Cardiac septum (tissue), 1 donor: ENCODE measurements at places on chromosomes 5 and 9.

DNA sequence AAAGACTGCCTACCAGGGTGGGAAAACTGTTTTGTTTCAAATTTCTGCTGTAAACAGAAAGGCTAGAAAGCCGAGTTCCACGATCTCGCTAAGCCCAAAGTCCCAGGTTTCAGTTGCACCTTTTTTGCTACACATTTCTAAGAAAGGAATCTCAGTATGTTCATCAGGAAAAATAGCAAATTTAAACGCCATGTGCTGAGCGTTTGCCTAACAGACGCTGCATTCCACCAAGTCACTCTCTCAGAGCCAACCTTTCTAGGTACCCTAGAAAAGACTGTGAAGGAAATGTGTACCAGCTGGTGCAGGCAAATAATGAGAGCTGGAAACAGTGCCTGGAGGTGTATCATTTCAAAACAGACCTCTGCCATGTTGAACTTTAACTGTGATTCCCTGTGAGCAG lies 71.8 kb downstream of the FRMD3 start:
- DNase-seq: no peak

- no peak for DNase-seq
Observed at GRCh38 chr9:20333991-20334390, 288.3 kb downstream of the MLLT3 start.

GRCh38 chr9:135662758-135663450 lies at the start of gene LCN9:
TSS of gene LCN9 (plus strand) at chr9:135663309. CDS start at chr9:135663322, 13 bp downstream.
- DNase-seq: no peak

- DNase-seq: no peak
Observed at GRCh38 chr9:1876891-1877496, 138.2 kb upstream of the SMARCA2 start.

- no peak for DNase-seq
Observed at GRCh38 chr5:59348189-59348588, 545.3 kb downstream of the PDE4D start.

- no peak for DNase-seq
Observed at GRCh38 chr5:173670130-173670651, 53.7 kb upstream of the BOD1 start.

GRCh38 chr9:32716425-32716824 lies 66.9 kb upstream of the TMEM215 start:
- no peak for DNase-seq

GRCh38 chr5:157994906-157995519 lies 136.1 kb upstream of the CLINT1 start:
- no peak for DNase-seq

GRCh38 chr5:69042915-69043654 lies 50.7 kb upstream of the SLC30A5 start:
- no peak for DNase-seq

DNA sequence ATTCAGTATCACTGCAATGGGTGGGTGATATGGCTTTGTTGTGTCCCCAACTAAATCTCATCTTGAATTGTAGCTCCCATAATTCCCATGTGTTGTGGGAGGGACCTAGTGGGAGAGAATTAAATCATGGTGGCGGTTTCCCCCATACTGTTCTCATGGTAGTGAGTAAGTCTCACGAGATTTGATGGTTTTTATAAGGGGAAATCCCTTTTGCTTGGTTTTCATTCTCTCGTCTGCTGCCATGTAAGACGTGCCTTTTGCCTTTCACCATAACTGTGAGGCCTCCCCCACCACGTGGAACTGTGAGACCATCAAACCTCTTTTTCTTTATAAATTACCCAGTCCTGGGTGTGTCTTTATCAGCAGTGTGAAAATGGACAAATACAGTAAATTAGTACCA lies 9.5 kb upstream of the NANS start:
- no peak for DNase-seq

GRCh38 chr9:127503379-127503921 lies 52.1 kb downstream of the LRSAM1 start:
- no peak for DNase-seq

- no peak for DNase-seq
Observed at GRCh38 chr9:78296201-78296892, 578 bp upstream of the PSAT1 start.

GRCh38 chr9:92711844-92712243 lies 41.9 kb upstream of the IPPK start:
- DNase-seq: no peak

- no peak for DNase-seq
Observed at GRCh38 chr9:124125651-124125977, 114.0 kb downstream of the LHX2 start.

- DNase-seq: no peak
Observed at GRCh38 chr5:99033014-99033900, 104.5 kb upstream of the CHD1 start.

GRCh38 chr5:123785162-123786071 lies 273.4 kb downstream of the CSNK1G3 start:
- no peak for DNase-seq

GRCh38 chr5:156476158-156476551 lies 149.2 kb downstream of the SGCD start:
- no peak for DNase-seq

DNA sequence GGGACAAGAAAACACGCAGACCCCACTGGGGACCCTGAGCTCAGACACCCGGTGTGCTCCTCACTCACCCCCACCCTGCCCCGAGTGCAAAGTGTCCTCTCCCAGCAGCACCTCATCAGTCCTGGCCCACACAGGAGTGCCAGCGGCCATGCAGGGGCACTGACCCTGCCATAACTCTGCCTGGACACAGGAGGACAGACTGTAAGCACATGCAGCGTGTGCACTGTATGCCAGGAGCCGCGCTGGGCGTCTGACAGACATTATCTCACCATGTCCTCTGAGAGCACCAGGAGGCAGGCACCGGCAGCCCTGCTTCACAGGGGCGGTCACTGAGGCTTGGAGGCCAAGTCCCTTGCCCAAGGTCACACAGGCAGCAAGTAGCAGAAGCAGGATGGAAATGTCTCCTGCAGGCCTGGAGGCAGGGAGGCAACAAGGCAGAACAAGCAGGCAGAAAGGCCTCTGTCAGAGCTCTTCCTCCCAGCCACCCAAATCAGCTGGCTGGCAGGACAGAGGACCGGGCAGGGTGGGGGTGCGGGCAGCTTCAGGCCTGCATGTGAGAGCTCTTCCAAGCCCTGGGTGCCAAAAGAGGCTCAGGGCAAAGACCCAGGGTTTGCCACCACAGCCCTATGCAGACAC lies 8.4 kb downstream of the EEIG1 start:
- DNase-seq: no peak

DNA sequence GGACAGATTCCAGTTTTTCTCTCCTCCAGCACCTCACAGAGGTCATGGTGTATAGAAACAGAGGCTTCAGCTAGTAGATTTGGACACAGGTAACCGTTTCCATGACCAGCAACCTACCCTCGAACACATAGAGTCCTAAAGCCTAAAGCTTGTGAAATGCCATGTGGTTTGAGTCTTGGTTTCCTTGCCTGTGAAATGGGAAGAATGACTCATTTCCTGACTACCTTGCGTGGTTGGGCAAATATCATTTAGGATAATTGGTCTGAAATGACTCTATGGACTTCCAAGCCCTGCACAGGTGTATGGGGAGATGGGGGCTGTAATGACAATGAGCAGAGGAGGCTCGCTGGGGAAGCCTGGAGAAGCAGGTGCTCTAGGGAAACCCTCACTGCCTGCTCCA lies 134.6 kb downstream of the TTLL11 start:
- no peak for DNase-seq
